ENCODE measurements at places on chromosomes 1 and 21.
A peak's percentile ranks its signal among the peaks of the same experiment; 100 is the strongest.

DNA sequence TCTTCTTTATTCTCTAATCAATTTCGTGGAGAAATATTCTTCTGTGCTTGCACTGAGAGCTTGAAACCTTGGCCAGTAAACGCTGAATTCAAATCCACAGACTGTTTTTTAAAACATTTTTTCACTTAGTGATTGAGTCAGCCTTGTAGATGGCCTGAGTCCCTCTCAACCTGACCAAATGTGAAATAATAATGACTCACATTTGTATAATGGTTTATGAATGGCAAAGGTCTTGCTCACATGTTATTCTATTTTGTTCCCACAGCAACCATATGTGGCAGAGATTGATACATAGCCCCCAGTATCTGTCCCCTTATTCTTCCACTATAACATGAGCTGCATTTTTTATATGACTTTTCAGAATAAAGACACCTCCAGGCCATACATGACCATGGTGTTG lies 47.8 kb upstream of the CCDC190 start:
- H3K27ac ChIP-seq: no peak overlapping the region
- DNase-seq: no peak
- H3K36me3 ChIP-seq: no peaks in the 10 kb centered on the region
- no peaks in the 10 kb centered on the region for H3K27me3 ChIP-seq
- no peak overlapping the region for H3K4me3 ChIP-seq

DNA sequence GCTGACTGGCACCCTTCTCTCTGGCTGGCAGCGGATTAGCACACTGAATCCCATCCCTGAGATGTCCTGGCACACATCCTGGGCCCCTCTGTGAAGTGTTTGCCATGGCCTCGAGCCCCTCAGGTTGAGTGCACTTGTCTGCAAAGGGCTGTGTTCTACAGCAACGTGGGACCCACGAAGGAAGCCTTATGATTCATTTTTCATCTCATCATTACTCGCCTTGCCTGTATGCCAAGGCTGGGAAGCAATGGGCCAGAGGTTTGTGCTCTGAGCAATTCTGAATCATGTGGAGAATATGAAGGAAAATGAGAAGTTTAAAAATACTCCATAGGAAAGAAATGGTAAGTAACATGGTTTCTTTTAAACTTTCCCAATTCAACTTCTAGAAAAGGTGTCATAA lies 124.8 kb upstream of the LMO4 start:
- H3K4me3 ChIP-seq: no peak overlapping the region
- H3K4me1 ChIP-seq: peaks cover 3% of the 10 kb centered on the region
- DNase-seq: no peak
- H3K27me3 ChIP-seq: no peaks in the 10 kb centered on the region
- no peaks in the 10 kb centered on the region for H3K36me3 ChIP-seq

DNA sequence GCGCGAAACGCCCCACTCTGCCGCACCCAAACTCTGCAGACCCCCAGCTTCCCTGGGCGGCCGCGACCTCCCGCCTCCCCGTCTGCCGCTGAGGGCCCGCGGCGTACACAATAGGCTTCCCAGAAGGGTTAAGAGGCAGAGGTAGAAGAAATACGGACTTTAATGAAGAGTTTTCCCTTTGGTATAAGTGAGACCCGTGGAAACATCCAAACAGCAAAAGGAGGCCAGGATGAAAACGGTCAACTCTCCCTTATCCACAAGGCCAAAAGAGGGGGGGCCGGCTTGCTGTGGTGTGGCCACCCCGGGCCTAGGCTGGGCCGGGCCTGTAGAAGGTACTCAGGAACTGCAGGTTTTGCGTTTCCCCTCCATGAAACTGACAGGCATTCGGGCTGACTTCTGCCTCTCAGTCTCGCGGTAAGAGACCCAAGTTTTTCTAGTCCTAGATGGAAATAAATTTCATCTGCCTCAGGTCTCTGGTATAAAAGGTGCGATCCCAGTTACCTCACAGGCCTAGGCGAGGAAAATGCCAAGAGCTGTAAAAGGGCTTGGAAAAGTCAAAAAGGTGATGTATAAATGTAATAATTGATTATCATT lies 671 bp upstream of the PYGO2 start:
- no peak for DNase-seq
- no peaks in the 10 kb centered on the region for H3K27me3 ChIP-seq
- peak overlapping the region; percentile 93 for H3K27ac ChIP-seq
- H3K4me3 ChIP-seq: peak overlapping the region; percentile 65
- peaks cover 49% of the 10 kb centered on the region for H3K36me3 ChIP-seq

- no peaks in the 10 kb centered on the region for H3K4me1 ChIP-seq
- H3K4me3 ChIP-seq: no peak overlapping the region
- no peaks in the 10 kb centered on the region for H3K27me3 ChIP-seq
Measured at GRCh38 chr1:54158071-54158470, 5.3 kb upstream of the CDCP2 start.

DNA sequence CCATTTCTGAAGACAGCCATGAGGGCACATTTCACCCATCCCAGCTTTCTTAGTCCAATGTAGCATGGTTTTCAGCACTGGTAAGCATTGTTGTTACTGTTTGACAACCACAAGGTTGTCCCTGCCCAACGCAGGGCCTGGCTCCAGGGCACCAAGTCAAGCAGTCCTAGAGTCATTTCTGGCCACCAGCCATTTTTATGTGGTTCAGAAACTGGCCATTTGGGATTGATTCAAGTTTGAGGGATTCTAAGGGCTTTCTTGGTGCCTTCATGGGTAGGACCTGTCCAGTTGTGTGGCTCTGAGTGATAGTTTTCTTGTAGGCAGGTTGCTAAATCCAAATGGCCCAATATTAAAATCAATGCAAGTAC lies 535.4 kb upstream of the USP24 start:
- no peaks in the 10 kb centered on the region for H3K36me3 ChIP-seq
- H3K4me1 ChIP-seq: no peaks in the 10 kb centered on the region
- H3K27me3 ChIP-seq: no peaks in the 10 kb centered on the region
- H3K4me3 ChIP-seq: no peak overlapping the region

- H3K27me3 ChIP-seq: no peaks in the 10 kb centered on the region
- H3K36me3 ChIP-seq: no peaks in the 10 kb centered on the region
- H3K27ac ChIP-seq: no peak overlapping the region
- no peak for DNase-seq
- H3K4me3 ChIP-seq: no peak overlapping the region
- H3K4me1 ChIP-seq: no peaks in the 10 kb centered on the region
Measured at GRCh38 chr21:21051109-21052055, 53.2 kb downstream of the NCAM2 start.

- H3K27me3 ChIP-seq: no peaks in the 10 kb centered on the region
- no peak for DNase-seq
- no peaks in the 10 kb centered on the region for H3K4me1 ChIP-seq
- no peak overlapping the region for H3K4me3 ChIP-seq
- no peaks in the 10 kb centered on the region for H3K36me3 ChIP-seq
Measured at GRCh38 chr1:246800756-246801155, 76.5 kb downstream of the SCCPDH start.

All from natural killer cell (primary cell).